GM12865 (cell line): ENCODE measurements at places on chromosomes 6 and 20.
A peak's percentile ranks its signal among the peaks of the same experiment; 100 is the strongest.

GRCh38 chr6:88216182-88216581, 50.0 kb upstream of the CNR1 start:
- no peak for DNase-seq

DNA sequence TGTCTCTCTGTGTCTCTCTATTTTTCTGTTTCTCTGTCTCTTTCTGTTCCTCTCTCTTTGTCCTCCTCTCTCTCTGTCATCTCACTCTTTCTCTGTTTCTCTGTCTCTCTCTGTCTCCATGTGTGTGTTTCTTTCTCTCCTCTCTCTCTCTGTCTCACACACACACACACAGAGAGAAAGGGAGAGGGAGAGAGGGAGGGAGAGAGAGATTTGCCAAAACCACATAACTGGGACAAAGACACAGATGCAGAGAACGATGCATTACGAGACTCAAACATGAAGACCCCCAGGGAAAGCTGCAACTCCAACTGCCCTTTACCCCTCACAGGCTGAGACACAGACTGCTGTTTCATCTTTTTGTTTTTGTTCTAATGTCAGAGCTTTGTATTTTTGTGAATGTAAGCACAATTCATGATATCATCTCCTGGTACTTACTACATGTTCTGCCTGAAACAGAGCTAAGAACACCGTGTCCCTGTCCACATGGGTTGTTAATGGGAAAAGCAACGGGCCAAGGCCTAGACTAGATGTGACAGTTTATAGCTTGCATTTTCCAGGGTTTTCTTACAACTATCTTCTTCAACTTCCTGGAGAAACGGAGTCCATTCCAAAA, 177.1 kb upstream of the ARID1B start:
- DNase-seq: no peak

- DNase-seq: no peak
Measured at GRCh38 chr6:112141707-112142106, 54.3 kb downstream of the FAM229B start.

- no peak for DNase-seq
Measured at GRCh38 chr6:156068881-156069280, 613.2 kb upstream of the NOX3 start.

GRCh38 chr20:41952166-41952565, 334.0 kb upstream of the CHD6 start:
- DNase-seq: no peak

- DNase-seq: no peak
Measured at GRCh38 chr6:9100869-9101580, 665.7 kb upstream of the SLC35B3 start.

DNA sequence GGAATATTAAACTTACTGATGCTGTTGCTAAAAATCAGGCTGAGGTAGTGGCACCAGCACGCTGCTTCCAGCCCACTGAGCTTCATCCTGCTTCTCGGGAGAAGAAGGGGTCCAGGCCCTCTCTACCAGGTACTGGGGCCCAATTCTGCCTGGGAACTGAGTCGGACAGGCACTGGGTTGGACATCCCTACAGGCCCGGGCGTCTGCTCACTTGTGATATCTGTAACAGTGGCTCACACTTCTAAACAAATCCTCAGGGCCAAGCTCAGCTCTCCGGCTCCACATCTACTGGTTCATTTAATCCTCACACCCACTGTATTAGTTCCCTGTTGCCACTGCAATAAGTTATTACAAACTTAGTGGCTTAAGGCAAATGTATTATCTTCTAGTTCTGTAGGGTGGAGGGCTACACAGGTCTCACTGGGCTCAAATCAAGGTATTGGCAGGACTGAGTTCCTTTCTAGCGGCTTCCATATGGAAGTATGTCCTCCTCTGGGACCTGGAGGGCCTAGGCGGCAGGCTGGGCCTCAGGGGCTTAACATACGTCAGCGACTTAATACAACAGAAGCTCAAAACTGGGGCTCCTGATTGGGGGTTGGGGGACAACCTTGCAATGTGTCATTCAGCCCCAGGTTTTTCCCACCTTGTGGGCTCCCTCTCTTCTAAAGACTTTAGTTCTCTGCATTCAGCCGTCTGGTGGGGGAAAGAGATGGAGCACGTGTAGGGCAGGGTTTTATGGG, 1.6 kb upstream of the KCNK15 start:
- no peak for DNase-seq

DNA sequence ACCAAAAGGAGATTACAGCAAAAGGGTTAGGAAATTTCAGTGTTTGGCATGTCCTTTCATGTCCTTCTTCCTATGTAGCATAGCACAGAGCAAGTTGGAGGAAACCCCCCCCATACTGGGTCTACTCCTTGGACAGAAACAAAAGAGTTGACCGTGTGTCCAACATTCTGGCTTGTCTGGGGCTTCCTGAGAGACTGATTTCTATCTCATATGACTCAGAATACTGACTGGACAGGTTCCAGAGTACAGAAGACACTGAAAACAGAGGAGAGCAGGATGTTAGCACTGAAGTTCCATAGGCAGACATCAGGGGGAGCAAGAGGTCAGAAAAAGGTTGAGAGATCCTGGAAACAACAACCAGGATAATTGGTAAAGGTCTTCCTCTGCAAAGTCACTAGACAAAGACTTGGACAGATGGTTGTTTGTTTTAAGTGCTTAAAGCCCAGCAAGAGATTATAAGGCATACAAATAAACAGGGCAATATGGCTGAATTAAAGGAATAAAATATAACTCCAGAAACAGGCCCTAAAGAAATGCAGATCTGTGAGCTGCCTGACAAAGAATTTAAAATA, 48.4 kb downstream of the USP49 start:
- DNase-seq: peak; percentile 73

DNA sequence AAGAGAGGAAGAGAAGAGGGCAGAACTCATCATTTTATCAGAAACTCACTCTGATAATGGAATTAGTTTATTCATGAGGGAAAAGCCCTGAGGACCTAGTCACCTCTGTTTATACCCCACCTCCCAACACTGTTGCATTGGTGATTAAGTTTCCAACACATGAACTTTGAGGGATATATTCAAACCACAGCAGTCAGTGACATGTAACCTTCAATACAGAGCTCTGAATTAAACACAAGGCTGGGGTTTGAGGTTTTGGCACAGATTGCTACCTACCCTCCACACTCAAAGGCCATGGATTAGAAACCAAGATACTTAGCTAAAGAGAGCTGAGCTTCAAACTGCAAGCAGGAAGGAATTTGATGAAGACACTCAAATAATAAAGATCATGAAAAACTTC, 48.5 kb upstream of the MOCS1 start:
- no peak for DNase-seq

- no peak for DNase-seq
Measured at GRCh38 chr6:15522026-15522425, 140.8 kb downstream of the DTNBP1 start.

GRCh38 chr6:31529329-31530150, 778 bp downstream of the MCCD1 start:
- no peak for DNase-seq

DNA sequence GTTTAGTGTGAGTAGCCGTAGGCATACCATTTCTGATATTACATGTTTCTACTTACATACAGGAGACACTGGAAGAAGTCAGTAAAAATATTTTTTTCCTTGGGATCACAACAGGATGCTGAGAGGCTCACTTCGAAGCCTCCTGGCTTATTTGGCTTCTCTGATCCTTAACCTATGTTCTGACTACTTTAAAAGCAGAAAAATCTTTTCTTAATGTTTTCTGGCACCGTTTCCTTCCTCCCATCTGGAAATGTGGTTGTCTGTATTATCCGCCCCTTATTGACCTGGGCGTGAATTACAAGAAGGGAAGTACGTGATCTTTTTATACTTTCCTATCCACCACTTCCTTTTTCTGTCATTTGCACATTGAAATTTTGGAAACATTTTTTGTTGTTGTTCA, 379.6 kb downstream of the COL12A1 start:
- DNase-seq: no peak

- no peak for DNase-seq
Measured at GRCh38 chr6:3405182-3405518, 51.7 kb downstream of the SLC22A23 start.

DNA sequence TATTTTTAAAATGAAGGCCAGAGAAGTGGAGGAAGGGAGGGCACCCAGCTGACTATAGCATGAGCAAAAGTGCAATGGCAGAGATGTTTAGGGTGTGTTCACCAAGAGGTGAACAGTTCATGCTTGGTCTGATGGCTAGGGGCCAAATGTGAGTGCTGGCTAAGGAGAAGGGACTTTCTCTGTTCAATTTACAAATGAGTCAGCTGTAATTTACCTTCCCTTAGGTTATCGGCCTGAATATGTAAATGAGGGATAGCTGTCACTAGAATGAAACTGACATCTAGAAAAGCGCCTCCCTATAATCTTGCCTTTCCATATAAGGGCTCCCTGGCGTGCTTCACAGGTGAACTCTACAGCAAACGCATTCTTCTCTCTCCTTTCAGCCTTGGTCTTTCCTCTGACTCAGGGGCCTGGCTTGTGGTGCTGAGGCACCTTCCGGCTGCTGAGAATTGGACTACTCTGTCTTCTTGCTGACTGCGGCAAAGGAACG, 114.7 kb upstream of the BACH2 start:
- peak; percentile 87 for DNase-seq

DNA sequence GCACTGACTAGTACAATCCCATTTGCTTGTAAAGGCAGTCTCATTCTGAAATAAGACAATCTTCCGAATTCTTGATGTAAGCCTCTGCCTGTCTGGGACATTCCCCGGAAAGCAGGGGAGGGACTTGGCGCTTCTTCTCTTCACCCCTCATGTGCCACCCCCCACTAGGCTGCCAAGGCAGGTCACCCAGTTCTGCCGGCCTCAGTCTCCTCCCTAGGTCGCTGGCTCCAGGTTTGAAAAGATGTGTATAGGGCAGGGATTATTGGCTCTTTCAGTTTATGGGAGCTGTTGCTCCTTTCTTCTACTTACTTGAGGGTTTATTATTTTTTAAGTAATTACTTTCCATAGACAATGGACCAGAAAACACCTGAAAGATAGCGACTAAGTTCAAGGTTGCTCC, 158.1 kb upstream of the RPS6KA2 start:
- no peak for DNase-seq

DNA sequence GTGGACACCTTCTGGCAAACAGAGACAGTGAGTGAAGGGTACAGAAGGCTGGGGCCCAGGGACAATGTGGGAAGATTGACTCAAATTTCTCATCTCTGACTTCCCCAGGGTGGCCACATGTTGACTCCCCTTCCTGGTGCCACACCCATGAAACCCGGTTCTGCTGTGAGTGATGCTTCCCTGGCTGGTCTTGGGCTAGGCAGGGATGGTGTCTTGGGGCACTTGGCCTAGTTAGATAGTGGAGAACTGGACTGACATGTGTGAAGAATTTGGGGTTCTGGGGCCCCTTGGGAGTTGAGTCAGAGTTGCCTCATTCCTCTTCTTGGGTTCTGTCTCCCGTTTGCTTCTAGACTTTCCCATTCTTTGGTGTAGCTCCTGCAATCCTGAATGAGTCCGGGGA, 34.2 kb downstream of the GSS start:
- DNase-seq: no peak

DNA sequence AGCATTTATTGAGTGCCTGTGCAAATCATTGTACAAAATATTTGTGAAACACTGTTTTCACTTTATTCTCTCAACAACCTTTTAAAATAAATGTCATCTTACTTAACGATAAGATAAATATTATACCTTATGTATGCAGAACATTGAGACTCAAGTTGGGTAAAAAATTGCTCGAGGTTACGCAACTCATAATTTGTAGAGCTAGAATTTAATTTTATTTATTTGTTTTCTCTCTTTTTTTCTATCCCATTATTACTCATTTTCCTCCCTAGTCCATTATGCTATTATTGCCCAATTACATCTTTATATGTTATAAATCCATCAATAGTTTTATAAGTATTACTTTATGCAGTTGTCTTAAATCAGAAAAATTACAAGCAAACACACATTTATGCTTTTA, 77.4 kb upstream of the ELOVL5 start:
- no peak for DNase-seq

- no peak for DNase-seq
Measured at GRCh38 chr6:35427435-35427834, 24.7 kb upstream of the FANCE start.

DNA sequence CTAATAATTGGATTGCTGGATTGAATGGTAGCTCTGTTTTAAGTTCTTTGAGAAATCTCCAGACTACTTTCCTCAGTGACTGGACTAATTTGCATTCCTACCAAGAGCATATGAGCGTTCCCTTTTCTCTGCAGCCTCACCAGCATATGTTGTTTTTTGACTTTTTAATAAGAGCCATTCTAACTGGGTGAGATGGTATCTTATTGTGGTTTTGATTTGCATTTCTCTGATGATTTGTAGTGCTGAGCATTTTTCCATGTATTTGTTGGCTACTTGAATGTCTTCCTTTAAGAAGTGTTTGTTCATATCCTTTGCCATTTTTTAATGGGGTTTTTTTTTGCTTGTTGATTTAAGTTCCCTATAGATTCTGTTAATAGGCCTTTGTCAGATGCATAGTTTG, 94.7 kb upstream of the AHI1 start:
- no peak for DNase-seq

DNA sequence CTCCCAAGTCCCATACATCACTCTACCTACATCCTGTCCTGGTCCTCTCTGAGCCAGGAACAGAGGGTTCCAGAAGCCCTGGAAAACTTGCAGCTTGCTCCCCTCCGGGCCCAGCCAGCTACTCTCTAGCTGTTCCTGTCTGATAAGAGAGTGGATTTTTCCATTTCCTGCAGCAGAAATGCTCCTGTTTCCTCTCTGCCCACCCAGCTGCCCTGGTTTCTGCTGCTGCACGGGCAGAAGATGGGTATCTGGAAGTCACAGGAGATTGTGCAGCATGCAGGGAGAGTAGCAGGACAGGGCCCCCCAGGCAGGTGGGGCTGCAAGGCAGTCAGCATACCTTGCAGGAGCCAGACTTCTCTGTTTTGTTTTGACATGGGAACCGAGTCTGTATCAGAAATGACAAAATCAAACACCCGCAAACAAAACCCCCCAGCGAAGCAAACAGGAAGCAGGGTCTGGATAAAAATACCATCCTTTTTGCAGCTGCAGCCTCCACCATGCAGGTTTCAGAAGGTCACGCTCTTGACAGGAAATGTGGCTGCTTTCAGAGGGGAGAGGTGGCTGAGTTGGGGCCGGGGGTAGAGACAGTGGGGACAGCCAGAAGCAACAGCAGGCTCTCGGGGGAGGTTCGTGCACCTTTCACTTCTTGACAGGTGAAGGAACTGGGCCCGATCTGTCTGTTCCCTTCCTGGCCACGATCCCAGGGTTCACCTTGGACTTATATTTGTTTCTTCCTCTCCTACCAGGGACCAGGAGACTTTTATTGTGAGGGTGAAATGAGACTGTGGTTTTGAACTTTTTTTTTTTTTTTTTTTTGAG, 50.8 kb upstream of the FAM83D start:
- DNase-seq: peak; percentile 98

GRCh38 chr20:32153156-32153665, 43.7 kb downstream of the TM9SF4 start:
- no peak for DNase-seq

GRCh38 chr6:116773886-116774285, 8.4 kb upstream of the FAM162B start:
- DNase-seq: no peak

- peak; percentile 22 for DNase-seq
Measured at GRCh38 chr6:29813809-29814208, 13.8 kb upstream of the HLA-G start.

DNA sequence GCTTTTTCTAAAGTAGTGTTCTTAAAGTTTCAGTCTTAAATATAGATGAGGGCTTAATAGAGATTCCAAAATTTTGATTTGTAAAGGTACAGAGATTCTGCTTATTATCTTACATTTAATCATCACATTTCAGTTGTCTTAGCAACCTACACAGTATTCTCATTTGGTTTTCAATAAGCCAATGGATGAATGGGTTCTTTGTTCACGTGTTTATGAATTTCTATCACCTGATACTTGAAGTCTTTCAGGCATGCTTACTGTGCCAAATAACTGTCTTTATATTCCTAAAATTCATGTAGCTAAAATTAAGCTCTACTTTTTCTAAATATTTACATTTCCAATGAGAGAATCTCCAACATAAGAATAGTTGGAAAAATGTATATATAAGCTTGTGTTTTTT, 152.7 kb downstream of the EYA4 start:
- no peak for DNase-seq
